Stimulated activated CD4-positive, alpha-beta T cell treated with anti-CD3 and anti-CD28 coated beads, Interleukin-2, amount 100 ng/mL, for 4 hours (primary cell): ENCODE measurements at places on chromosomes 3 and 15.

- DNase-seq: no peak
Measured at GRCh38 chr3:107966276-107966675, 124.6 kb downstream of the CD47 start.

GRCh38 chr3:157027861-157028745 lies 131.8 kb downstream of the CCNL1 start:
- no peak for DNase-seq

- DNase-seq: no peak
Measured at GRCh38 chr3:50299929-50300680, 900 bp upstream of the HYAL3 start.

- no peak for DNase-seq
Measured at GRCh38 chr3:46338840-46339239, 15.1 kb upstream of the CCR2 start.

DNA sequence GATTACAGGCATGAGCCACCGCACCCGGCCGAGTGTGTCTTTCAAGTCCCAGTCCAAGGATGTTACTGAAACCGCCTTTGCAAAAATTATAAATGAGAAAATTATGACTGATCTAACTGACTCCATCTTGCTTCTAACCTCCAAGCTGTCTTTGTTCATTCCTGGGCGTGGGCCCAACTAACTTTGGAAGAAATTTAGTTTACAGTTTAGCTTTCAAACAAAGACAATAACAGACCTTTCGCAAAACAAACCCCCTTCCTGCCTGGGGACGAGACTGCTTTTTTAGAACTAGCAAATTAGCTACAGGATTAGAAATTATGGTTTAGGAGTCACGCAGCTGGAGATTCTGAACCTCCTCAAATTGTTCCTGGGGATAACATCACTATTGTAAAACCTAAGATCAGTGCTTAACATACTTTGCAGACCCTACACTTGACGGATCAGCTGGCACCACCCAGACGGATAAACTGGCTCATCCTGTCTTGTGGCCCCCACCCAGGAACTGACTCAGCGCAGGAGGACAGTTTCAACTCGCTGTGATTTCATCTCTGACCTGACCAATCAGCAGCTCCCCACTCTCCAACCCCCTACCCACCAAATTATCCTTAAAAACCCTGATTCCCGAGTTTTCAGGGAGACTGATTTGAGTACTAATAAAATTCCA lies 23.8 kb downstream of the NANOGP8 start:
- DNase-seq: no peak

DNA sequence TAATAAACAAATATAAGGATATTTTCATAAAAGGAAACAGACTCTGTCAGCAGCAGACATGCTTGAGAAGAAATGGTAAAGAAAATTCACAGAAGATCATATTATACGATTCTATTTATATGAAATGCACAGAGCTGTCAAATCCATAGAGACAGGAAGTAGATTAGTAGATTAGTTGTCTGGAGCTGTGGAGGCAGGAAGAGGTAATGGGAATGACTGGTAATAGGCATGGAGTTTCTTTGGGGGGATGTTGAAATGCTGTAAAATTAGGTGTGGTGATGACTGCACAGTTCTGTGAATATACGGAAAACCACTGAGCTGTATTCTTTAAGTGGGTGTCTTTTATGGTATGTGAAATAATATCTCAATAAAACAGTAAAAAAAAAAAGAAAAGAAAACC lies 35.3 kb downstream of the CEP152 start:
- no peak for DNase-seq

- no peak for DNase-seq
Measured at GRCh38 chr15:69735121-69735520, 282.5 kb downstream of the RPLP1 start.

DNA sequence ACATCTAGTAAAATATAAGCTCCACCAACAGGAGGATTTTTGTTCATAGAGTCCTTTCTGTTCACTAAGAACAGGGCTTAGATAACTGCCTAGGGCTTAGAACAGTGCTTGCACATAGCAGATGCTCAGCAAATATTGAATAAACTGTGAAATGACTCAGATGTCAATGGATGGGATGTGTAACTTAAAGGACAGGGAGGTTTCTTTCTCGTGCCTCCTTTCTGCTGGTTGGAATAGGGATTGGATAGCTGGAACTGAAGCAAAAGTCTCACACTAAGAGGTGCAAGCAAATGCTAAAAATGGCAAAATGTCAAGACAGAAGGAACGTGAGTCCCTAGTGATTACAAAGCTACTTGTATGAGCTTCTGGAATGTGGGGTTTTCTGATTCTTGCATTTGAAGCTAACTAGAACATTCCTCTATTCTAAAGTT lies 392.8 kb upstream of the WNT5A start:
- DNase-seq: no peak

- no peak for DNase-seq
Measured at GRCh38 chr3:174331095-174331800, 527.9 kb upstream of the NAALADL2 start.

- DNase-seq: no peak
Measured at GRCh38 chr3:133119176-133119575, 81.0 kb downstream of the TMEM108 start.

- DNase-seq: no peak
Measured at GRCh38 chr15:28992336-28992864, 106.6 kb downstream of the APBA2 start.
